ENCODE measurements at places on chromosomes 11 and 22.

GRCh38 chr22:23481369-23481768, 98.7 kb downstream of the IGLL1 start:
- DNase-seq = no peak

DNA sequence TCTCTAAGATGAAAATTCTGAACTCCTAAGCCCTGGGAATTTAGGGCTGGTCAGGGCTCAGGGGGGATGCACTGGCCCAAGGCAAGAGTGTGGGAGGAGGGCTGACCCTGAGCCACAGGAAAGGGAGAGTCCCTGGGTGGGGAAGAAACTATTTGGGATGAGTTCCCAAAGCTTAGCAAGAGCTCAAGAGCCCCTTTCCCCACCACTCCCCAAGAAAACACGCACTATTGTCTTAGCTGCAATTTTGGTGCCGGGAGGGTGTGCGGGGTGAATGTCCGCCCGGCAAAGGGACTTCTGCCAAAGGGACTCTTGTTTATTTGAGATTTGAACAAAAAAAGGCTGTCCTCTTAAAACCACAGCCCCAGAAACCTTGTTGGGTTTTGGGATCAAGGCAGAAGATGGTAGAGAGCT, 37.0 kb downstream of the KIAA1671 start:
- DNase-seq = no peak

DNA sequence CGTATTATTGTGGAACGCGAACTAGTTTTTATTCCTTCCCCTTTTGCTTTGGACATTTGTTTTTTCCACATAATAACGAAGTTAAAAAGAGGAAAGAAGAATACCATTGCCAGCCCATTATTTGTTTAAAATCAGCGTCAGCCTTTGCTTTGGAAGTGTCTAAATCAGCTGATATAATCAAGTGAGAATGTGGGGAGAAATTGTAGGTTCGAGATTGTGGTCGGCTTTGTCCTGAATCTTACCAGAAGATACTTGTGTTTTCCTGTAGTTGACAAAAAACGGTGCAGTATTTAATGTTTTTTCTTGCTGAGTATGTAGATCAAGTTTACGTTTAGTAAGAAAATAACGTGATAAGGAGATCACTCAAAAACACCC, 935 bp downstream of the ZNF143 start:
- no peak for DNase-seq

DNA sequence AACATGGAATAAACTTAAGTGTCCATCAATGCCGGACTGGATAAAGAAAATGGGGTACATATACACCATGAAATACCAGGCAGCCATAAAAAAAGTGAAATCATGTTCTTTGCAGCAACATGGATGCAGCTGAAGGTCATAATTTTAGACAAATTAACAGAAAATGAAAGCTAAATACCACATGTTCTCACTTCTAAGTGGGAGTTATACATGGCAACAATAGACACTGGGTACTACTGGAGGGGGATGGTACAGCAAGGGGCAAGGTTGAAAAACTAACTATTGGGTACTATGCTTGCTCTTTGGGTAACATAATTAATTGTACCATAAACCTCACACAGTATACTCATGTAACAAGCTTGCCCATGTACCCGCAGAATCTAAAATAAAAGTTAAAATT, 851.6 kb downstream of the DLG2 start:
- DNase-seq = no peak

DNA sequence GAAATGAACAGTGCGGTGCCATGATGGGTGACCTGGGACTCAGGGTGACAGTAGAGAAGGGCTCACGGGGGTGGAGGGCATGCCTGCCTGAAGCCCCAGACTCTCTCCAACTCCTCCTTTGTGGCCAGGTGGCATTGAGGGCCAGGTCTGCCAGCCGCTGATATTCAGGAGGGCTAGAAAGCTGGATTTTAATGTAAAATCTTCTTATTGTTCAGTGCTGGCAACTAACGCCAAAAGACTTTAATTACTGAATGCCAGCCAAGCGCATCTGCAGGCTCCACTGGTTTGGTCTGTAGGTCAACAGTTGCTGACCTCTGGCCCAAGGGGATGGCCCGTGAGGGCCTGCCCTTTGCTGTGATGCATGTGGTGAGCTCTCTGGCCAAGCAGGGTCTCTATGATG, 10.3 kb downstream of the MRGPRG start:
- no peak for DNase-seq

- no peak for DNase-seq
These were observed 28.0 kb upstream of the OR56B4 start for GRCh38 chr11:6079463-6079862.

DNA sequence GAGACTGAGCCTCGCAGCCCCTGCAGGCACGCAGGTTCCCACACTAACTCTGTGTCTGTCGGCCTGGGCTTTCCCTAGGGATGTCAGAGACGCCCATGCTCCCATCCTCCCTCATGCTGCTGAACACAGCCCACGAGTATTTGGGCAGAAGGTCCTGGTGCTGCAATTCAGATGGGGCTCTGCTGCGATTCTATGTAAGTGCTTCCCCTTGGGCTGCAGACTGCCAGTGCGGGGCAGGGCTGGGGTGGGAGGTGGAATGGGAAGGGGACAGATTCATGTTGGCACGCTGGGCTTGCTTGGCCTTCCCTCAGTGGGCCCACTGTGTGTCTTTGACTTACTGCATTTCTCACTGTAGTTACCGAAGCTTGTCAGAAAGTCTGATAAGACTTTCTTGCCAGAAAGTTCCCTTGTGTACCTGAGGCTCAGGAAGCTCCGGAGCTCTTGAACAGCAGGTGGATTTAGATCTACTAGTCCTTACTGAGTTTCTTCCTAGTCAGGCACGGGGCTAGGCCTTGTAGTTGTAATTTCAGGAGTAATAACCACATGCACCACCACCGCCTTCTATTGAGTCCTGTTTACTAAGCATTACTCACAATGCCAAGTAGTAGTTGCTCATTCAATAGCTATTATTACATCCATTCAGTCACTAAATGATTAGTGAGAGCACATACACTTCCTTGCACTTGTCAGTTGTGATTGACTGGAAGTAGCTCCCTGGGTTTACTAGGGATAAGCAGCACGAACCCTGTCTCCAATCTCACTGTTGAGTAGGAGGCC, 65.2 kb downstream of the CABIN1 start:
- no peak for DNase-seq

DNA sequence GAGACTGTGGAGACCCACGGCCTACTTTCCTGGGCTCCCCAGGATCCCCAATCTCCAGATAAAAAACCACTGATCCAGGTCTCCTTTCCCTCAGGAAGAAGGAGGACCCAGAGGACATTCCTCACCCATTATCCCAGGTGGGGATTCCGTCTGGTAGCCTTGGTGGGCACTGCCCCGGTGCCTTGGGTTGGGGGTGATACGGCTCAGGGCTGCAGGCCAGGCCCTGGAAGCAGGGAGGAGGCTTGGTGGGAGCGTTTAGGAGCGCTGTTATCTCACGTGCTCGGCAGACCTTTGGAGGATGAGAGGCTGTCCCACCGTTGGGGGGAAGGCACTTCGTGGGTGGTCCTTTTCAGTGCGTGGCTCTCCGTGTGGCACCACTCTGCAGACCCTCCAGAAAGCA, 926.3 kb downstream of the BRD1 start:
- no peak for DNase-seq

DNA sequence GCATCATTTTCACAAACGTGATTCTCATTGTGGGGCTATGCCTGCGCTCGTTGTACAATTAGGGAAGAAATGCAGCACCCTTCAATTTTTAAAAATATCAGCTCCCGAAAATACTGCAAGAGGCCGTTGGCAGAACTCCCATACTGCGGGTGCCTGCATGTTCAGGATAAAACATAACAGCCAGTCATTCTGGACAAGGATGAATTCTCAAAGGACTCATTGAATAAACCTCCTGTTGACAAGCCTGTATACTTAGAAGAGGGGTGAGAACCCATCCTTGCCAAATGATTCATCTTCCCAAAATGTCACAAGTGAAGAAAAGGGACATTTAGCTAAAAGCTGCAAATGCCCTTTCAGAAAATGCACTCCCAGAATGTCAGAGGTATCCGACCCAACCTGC, 141.9 kb downstream of the CSNK2A3 start:
- DNase-seq = no peak

- DNase-seq = no peak
These were observed 723 bp downstream of the CACNG2 start for GRCh38 chr22:36702842-36703215.

DNA sequence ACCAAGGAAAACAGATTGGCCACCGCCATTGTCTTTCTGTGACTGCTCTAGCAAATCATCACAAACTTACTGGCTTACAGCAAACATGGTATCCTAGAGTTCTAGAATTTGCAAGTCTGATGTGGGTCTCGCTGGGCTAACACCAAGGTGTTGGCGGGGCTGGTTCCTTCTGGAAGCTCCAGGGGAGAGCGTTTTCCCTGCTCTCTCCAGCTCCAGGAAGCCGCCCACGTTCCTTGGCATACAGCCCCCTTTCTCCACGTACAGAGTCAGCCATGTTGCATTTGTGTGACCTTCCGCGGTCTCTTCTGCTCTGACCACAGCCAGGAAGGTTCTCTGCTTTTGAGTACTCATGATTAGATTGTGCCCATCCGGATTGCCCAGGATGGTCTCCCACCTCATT, 27.5 kb downstream of the TBC1D22A start:
- no peak for DNase-seq

- no peak for DNase-seq
These were observed 301.9 kb upstream of the ZC3H12C start for GRCh38 chr11:109791337-109791736.

- DNase-seq = no peak
These were observed 16.6 kb downstream of the DGAT2 start for GRCh38 chr11:75785187-75785586.

DNA sequence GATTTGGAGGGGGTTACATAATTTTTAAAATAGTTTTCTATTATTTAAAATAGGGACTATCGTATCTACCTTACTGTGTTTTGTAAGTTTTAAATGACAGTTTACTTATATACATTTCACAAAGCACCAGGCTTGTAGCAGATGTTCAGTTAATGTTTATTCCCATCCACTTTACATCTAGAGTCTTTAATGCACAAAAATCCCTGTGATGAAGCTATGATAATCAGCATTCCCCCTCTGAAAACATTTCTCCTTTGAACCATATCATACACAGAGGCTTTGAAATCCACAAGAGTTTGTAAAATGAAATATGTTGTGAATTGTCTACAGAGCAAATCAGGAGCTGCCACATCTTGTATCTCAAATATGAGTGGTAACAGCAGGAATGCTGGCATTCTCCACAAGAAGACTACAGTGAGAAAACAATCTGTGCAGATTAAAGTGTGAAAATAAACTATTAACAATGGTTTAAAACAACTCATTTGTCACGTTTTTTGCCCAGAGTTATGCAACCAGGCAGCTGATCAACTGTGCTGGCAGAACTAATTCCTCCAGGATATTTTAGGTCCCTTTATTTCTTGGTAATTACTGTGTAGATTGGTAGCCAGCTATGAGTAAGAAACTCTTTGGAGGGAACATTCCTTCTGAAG, 699.1 kb upstream of the ARHGAP42 start:
- DNase-seq = no peak

DNA sequence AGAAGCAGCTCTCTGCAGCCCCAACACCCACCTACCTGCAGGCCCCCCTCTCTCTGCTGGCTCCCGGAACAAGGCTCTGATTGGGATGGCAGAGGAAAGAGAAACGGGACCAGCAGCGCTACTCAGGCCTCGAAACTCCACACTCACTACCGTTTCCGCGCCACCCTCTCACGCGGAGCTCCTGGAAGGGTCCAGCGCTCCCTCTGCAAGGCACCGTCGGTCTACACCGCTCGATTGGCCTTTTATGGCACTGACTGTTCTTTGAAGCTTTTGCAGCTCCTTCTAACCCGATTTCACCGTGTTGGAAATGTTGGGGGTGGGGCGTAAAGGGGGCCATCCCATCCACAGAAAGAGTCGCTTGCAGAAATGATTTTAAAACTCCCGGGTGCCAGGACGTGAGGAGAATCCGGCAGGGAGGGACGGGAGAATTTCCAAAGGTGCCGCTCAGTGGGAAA, 323 bp upstream of the PANX1 start:
- DNase-seq = no peak
